NCI-H187 treated with DMSO at 0.1 percent for 48 hours (cell line): ENCODE measurements at places on chromosomes 16 and 17.

DNA sequence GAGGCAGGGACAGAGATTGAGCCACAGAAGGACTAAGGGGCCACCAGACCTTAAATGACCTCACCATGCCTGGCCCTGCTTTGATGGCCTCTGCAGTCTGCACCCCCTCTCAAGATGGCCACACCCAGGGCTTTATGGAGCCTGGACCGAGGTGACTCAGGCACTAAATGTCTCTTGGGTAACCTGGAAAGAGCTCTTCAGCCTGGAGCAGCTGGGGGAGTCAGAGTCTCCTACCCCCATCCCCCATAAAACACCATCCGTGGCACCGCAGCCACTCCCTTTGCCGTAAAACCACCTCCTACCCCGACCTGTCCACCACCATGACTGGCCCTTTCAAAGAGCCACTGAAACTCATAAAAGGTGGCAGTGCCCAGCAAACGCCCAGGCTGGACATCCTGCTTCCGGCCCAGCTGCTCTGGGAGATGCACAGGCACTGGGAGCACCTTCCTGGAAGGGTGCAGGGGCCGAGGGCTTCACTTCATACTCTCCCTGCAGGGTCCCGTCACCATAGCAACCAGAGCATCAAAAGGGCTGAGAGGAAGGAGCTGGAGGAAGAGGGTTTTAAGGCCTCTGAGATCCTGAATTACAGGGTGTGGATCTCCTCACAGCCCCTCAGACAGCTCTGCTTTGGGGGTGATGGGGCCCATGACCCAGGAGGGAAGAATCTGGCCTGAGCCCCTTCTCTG is 22.3 kb downstream of the FOXN1 start:
- DNase-seq = no peak

- no peak for DNase-seq
These were observed 20.5 kb downstream of the PLCD3 start for GRCh38 chr17:45111850-45112249.

DNA sequence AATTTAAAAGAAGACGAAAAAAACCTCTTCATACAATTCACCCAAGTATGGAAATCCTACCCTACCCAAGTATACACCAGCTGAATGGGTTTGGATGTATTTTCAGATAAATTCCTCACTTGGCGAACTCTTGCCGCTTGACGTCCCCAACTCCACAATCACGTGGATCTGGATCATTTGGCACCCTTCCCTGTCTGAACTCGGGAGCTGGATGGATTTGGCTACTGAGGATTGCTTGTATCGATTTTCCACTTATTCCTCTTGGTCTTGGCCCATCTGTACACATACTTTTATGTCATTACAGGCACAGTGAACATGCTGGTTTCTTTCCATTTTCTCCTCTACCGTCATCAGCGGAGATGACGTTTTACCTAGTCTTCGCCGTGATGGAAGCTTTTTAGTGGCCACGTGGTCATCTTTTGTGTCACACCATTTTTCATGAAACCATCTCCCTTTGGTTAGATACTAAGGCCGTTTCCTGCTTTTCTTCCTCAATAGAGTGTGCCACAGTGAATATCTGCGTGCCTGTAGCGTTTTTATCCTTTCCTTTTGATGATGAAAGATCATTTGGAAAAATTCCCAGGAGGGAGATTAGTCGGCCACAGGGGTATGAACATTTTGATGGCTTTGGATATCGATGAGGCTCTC is 47.1 kb downstream of the CMIP start:
- DNase-seq = no peak

DNA sequence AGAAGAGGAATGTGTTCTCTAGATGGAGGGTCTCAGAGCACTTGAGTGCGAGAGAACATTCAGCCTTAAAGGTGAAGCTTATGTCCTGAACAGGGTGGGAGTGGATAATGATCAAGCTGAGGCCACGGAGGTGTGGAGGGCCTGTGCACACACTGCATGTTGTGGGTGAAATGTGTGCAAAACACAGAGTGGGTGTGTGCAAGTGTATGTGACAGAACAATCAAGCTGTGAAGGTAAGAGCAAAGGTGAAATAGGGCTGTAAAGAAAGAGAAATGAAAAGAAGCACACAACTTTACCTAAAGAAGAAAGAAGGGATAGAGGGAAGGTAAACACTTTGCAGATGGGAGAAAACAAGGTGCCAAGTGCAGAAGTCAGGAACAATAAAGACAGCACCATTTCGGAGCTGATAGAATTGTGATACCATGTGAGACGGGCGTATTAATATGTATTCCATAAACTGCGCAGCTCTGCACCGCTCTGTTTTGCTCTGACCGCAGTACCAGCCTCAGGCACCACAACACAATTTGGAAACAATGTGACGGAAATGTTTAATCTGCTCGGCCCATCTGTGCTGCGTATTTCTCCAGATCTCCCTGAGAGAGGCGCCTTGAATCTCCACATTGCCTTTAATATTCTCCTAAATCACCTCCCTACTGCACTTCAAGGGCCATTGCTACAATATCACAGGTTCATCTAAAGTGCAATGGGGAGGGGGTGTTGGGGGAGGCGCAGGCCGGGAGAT is 40.6 kb downstream of the SNX11 start:
- DNase-seq = no peak

DNA sequence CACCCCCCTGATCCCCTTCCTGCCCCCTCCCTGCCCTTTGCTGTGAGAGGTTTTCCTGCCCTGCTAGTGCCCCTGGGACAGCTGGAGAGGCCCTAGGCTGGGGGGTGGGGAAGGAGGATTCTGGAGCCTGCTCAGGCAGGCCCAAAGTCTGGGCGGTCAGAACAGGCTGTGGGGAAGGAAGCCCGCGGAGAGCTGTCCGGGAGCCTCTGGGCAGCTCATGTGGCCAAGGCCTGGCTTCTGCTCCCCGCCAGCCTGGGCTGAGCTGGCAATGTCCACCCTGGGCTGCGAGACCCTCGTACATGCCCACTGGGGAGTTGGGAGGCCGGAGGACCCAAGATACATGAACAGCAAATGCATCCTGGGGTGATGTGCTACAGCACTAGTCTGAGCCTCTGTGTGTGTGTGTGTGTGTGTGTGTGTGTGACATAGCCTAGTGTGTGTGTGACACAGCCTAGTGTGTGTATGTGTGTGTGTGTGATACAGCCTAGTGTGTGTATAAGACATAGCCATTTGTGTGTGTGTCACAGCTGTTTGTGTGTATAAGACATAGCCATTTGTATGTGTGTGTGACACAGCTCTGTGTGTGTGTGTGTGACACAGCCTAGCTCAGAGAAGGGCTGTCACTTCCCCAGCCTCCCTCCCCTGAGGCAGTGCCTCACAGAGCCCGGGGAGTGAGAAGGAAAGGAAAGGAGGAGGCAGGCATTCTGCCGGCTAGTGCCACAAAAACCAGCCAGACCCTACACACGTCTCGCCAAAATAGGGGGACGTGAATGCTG is 201.4 kb upstream of the CIBAR2 start:
- no peak for DNase-seq

GRCh38 chr16:79599256-79599836 is 1.2 kb downstream of the MAF start:
- no peak for DNase-seq

GRCh38 chr17:62780951-62781350 is 27.2 kb downstream of the MARCHF10 start:
- DNase-seq = no peak

DNA sequence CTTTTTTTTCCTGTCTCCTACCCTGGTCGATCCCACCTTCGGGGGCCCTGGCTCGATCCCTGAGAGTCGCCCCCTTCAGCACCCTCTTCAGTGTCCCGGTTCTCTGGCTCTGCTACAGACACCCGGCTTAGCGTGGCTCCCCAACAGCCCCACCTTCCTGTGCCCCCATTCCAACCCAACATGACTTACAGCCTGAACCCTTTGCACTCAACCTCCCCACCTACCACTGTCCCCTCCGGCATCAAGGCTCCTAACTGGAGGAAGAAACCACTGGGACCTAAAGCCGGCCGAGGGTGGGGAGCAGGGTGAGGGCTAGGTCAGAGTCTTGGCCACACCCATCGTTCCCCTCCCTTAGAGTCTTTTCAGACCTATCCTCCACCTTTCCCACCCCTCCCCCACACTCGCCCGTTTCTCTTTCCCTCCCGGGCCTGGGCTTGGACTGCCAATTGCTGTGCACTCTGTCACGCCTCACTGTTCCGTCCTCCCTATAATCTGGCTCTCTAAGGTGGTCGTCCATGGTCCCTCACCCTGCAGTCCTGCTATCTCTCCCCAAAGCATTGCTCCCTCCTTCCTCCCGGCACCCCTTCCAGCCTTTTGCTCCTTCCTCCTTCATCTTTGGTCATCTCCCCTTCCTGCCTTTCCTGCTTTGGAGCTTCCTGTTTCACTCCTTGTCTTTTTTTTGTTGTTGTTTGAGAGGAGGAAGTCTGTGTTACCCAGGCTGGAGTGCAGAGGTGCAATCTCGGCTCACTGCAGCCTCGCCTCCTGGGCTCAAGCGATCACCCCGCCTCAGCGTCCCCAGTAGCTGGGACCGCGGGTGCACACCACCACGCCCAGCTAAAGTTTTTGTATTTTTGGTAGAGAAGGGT is 890 bp upstream of the CLDN7 start:
- DNase-seq = no peak

- DNase-seq = no peak
These were observed 8.2 kb upstream of the TMEM94 start for GRCh38 chr17:75447951-75448856.

DNA sequence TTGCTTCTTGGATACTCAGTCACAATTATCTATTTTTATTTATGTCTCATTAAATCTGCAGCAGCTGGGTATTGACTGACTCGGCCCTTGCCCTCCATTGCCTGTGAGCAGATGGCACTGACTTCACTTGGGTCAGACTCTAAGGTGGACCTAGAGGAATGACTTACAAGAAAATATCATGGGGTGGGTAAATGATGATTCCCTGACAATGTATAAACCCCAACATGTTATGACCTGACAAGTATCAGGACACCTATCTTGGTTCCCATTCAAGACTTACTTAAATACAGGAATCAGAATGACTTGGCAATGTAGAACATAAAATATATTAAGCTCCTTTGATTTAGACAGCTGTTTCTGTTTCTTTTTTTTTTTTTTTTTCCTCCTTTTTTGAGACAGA is 953.5 kb downstream of the CDH11 start:
- DNase-seq = no peak

GRCh38 chr17:142102-142661 is 4.8 kb downstream of the SCGB1C2 start:
- no peak for DNase-seq

- DNase-seq = no peak
These were observed 39.7 kb downstream of the SRCIN1 start for GRCh38 chr17:38565853-38566665.

- DNase-seq = no peak
These were observed 59.2 kb upstream of the ZNF750 start for GRCh38 chr17:82898976-82899514.

DNA sequence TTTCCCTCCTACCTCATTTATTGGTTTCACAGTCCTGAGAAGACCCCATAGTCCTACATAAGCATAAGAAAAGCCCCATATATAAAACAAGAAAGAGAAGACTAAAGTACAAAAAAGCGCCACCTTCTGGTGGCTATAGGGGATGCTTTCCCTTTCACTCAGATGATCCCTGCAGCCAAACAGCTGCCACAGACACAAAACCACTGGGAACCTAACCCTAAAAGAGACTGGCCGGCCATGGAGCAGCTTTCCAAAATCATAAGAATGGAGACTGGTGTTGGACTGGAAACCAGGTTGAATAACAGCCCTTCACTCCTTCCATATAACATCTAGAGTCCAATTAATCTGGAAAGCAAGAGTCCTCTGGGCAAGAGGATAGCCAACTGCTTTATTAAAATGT is 11.4 kb downstream of the DYNC1LI2 start:
- no peak for DNase-seq

GRCh38 chr17:63142836-63143235 is 176.8 kb downstream of the TANC2 start:
- no peak for DNase-seq

DNA sequence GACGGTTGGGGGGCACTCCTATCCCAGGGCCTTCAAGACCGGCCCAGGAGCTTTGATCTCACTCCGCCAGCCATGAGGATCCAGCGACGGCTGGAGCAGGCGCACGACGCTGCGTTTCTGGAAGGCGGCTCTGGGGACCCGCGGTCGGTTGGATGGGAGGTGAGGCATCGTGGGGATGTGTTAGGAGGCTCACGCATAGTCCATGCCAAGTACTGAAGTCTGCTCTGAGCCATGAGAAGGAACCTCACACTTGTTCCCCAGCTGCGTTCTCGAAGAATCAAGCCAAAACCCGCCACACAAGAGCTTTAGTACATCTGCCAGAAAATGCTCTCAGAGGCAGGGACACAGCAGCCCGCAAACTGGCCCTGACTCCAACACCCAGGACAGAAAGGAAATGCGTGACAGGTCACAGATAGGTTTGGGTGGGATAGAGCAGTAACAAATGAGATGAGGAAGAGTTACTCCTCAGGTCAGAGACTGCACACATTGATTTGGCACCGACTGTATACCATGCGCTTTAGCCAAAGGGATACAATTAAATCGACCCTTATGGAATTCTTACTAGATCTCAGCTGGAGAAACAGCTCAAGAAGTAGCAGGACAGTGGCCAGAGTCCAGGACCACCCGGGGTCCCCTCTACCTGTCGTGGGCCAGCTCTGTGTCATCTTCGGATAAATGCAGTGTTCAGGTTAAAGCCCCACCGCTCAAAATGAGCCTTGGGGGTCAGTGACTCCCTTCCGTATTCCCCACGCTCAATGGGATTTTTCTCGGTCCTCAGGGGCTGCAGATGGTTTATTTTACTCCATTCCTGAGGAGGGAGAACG is 6.7 kb upstream of the GSG1L start:
- DNase-seq = no peak
